ENCODE measurements at places on chromosomes 4 and X.
A peak's percentile ranks its signal among the peaks of the same experiment; 100 is the strongest.

- no peak for DNase-seq
Observed at GRCh38 chr4:105657117-105657765, 51.2 kb downstream of the INTS12 start.

DNA sequence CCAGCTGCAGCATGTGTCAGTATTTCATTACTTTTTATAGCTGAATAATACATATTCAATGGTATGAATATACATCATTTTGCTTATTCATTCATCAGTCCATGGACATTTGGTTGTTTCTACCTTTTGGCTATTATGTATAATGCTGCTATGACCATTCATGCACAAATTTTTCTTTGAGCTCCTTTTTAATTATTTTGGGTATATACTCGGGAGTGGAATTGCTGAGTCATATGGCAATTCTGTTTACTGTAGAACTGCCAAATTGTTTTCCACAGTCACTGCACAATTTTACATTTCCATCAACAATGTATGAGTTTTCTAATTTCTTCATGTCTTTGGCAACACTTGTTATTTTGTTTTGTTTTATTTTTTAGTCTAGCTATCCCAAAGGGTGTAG lies 405.9 kb upstream of the PITX2 start:
- no peak for DNase-seq

- DNase-seq: no peak
Observed at GRCh38 chr4:38529189-38530115, 134.5 kb upstream of the KLF3 start.

- DNase-seq: no peak
Observed at GRCh38 chrX:41001327-41001726, 83.9 kb upstream of the USP9X start.

- DNase-seq: no peak
Observed at GRCh38 chrX:9357518-9358114, 107.2 kb upstream of the TBL1X start.

DNA sequence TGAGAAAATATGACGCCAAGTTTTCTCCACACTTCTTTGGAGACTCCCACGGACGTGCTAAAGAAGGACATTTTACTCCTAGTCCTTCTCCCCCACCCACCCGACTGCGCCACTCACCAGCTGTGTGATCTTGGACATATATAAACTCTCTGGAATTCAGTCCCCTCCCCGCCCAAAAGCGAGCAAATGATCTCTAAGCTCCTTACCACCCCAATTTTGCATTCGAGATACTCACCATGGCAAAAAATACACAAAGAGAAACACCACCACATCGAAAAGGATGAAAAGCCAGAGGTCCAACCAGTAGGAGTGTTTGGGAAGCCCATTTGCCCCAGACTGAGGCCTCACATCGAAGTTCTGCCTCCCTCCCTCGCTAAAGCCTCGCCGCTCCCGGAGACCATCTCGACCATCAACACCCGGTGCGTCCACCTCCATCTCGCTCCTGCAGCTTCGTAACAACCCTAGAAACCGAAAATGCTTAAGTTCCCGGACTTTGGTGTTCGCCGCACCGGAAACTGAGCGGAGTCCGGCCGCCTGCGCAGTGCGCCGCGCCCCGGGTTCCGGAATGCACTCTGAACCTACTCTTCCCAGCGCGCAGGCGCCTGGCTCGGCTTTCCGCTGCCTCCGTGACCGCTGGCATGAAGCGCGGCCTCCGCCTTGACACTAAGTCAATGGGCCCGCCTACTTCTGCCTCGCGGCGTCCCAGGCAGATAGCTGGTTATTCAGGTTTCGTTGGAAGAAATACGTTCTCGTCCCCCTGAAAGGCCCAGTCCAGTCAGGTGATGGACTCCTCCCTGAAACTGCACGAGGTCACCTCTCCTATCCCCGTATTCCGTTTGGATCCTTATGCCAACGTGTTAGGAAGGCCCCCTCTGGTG lies 21.6 kb downstream of the FABP2 start:
- DNase-seq: no peak

DNA sequence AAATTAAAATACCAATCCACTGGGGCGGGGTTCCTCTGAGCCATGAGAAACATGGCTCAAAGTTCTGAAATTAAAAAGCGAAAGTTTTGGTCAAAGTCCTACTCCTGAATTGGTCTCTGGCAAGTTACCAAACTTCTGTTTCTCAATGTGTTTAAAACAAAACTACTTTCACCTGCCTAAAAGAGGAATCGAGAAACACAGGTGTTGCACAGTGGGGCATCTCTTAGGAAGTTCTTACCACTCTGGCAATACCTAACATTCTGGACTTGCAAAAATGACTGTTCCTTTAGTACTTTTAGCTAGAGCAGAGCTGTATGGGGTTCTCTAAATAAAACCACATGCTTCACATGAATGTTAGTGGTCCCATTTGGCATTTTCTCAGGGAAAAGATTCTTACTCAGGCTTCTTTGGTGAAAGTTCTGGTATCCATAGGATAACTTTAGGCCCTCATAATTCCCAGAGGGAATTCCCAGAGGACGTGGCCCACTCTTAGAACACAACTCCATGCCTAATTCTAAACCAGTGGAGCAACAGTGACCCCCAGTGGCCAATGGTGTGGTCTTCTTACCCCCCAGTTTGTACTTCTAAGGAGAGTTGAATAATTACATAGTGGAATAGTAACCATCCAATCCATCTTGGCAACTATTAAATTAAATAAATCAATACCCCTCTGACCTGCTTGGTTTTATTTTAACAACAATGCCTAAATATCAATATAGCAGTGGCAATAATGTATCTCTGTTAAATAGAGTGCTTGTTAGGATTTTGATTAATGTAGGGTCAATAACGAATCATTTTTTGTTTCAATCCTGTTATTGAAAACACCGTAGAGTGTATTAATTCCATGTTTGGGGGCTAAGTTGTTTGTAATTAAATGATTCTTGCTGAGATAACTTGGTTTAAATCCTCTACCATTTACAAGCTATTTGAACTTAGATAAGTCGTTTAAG lies 21.9 kb downstream of the BMP3 start:
- peak; percentile 55 for DNase-seq

DNA sequence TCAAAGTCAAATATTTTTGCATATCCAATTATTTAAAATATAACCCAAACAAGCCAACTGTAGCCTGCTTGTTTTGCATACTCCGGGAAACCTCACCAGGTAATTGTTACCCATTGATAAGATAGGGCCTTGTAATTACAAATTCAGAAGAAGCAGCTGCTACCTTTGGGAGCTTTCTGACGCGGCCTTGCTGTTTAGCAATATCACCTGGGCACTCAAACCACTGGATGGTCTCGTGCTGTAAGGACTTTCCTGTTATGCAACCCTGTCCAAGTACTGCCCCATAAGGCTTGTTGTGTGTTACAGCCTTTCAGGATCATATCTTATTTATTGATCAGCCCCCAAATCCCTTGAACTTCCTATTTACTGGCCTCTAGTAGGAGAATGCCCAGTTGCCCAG lies 52.1 kb downstream of the HS3ST1 start:
- no peak for DNase-seq

DNA sequence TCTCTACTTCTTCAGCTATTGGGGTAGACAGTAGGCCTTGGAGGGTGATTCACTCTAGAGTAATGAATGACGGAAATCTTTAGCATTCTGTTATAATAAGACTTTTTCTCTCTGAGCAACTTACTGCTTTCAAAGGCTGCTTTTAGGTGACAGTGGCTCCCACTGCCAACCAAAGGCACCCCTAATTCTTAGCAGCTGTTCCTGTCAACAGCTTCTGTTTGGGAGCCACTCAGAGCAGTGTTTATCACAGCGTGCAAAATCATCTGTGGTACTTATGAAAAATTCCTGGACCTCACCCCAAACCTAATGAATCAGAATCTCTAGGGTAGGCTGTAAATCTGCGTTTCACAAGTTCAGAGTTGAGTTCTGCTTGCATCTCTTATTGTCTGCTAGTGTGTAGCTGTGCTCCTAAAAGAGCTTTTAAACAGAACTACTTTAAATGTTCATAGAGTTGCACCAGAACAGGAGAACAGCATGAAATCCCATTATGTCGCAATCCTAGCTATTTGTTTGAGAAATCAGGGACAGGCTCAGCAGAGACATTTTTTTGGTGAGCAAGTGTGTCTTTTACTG lies 52.8 kb upstream of the POU4F2 start:
- no peak for DNase-seq

GRCh38 chr4:151169223-151169622 lies 69.8 kb downstream of the RPS3A start:
- no peak for DNase-seq

GRCh38 chr4:86306816-86307215 lies 53.0 kb downstream of the MAPK10 start:
- DNase-seq: no peak

DNA sequence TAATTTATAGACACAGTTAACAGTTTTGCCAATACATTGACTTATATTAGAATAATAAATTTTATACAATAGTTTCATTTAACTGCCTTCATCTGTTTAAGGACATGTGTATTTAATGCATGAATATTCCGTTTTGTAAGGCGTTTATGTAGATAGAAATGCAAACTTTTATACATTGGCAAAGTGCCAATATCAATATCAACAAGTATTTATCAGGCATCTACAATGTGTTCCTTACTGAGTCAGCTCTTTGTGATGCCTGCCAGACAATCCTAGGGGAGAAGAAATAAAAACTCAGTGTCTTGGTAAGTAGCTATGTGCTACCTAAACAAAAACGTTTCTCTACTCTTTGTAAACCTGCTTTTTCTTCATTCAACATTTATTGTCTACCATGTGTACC lies 1142.2 kb downstream of the C4orf33 start:
- no peak for DNase-seq

DNA sequence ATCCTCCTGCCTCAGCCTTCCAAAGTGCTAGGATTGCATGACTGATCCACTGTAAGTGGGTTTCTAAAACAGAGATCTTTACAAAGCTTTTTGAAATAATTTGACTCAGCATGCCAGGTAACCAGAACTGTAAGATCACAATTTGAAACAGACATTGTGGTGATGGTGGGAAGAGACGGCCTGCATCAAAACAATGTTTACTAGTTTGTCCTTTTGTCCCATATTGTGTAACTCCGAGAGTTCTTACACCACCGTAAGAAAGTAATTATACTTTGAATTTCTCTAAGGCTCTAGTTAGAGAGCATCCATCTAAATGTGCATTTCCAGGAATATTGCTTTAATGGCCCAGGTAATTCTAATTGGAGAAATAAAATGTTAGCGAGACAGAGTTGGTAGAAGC lies 594 bp upstream of the ARHGAP24 start:
- DNase-seq: no peak

DNA sequence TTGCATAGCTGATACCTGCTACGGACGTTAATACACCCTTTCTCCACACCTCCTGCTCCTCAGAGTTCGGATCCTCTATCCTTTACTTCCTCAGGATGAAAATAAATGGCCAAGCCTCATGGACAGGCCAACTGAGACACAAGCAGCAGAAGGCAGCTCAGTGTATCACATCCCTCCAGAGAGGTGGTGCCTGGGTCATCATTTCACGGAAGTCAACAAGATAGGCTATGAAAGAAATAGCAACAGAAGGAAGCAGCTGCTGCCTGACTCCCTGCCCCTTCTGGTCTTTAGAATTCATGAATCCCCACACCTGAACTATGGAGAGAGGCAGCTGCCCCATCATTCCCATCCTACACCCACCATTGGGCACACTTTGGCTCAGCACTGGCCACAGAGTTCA lies 267.1 kb upstream of the ETNPPL start:
- DNase-seq: no peak

GRCh38 chr4:149161247-149161646 lies 654.4 kb downstream of the IQCM start:
- no peak for DNase-seq

DNA sequence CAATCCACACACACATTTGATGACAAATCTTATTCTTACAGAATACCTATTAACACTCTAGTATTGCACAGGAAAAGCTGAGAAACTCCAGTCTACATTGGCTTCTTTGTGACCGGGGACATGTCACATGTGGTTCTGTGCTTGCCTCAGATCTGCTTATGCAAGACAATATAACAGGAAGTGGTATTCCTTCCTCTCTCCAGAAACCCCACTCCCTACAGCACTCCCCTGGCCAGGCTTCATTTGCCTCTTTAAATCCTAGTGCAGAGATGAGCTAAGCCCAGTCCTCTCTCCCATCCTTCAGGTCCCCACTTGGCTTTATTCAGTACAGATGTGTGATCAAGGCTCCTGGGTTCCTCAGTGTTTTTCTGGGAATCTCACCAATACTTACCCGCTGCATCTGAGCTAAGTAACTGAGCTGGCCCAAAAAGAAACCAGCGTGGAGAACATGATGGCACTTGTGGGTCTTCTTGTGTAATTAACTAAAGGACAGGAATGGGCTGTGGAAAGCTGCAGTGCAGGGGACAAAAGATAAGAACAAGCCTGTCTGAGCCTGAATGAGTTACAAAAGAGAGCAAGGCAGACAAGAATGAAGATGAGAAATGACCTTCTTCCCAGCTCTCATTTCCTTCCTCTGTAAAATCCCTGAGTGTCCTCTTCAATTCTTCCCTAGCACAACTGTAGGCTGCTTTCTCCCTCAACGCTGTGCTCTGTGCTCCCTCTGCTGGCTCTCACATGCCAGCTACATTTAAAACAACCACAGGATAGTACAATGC lies 105.6 kb downstream of the HNRNPD start:
- peak; percentile 71 for DNase-seq

- no peak for DNase-seq
Observed at GRCh38 chr4:10619855-10620254, 64.7 kb downstream of the CLNK start.

DNA sequence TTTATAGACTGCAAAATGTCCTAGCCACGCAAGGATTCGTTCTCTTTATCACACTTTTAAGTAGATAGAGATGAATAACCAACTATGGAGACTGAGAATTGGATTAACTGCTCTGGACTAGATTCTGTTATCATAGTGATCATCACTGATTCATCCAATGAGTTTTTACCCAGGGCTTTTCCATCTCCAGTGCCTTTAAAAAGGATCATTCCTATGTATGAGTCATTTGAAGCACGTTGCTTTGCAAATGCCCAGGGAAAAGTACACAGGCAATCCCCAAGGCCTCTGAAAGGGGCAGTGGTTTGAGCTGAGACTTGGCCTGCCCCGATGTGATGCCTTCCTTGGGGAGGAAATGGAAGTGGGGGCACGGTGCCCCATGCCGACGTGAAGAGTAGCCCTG lies 122.7 kb upstream of the PSAPL1 start:
- no peak for DNase-seq

DNA sequence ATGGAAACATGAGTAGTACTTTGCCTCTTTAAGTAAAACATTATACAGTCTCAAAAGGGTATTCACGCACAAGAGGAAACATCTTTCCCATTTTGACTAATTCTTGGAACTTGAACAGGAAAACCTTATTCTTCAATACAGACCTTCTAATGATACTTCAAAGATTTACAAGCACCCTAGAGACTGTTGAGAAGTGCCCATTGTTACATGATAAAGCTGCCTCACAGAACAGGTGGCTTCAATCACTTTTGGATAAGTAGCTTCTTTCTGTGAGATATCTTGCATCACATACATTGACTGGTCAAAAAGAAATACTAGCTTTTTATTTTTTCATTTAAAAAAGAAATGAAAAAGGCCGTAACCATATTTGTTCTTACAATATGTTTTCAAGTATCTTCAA lies 219.4 kb downstream of the EPHA5 start:
- peak; percentile 25 for DNase-seq

- no peak for DNase-seq
Observed at GRCh38 chrX:13891377-13892140, 74.7 kb upstream of the GPM6B start.
